ENCODE measurements at places on chromosomes 6 and 20.

GRCh38 chr20:3070725-3071124 lies 695 bp upstream of the OXT start:
- no peak for DNase-seq

GRCh38 chr6:157981395-157982101 lies at the start of gene SYNJ2:
Gene SYNJ2 (plus strand): TSS chr6:157981863. CDS start chr6:157981962, 99 bp downstream.
- no peak for DNase-seq

DNA sequence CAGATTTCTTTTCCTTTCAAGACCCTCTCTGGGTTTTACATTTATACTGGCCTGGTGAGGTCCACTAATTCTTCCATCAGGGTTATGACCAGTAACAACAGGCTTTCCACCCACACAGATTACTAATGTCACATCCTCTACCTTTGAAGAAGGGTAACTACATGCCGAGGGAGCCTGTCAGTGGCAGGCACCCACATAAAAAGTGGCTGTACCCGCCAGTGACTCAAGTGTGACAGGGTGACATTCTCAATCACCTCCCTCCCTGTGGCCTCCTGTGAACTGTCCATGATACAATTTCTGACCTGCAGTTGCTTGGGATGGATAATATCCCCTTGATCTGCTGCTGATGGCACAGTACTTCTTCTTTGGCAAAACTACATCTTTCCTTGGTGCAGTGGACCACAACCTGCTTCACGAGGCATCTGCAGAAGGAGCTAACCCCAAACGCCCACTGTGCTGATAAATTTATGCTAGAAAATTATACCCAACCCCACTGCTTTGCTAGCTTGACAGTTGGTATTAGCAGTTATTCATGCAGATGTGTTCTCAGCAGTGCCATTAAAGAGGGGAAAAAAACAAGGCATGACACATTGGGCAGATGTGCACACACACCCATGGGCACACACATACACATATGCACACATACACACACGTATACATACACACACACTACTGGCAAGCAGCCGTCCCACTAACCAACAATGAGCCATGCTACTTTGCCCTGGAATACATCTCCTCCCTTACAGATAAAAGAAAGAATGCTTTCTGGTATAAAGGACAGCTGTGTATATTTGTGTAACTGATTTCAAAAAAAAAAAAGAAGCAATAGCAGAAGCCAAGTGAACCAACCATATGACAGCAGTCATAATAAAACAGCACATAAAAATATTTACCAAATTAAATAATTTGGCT lies 20.8 kb downstream of the GFOD1 start:
- DNase-seq, result no peak

DNA sequence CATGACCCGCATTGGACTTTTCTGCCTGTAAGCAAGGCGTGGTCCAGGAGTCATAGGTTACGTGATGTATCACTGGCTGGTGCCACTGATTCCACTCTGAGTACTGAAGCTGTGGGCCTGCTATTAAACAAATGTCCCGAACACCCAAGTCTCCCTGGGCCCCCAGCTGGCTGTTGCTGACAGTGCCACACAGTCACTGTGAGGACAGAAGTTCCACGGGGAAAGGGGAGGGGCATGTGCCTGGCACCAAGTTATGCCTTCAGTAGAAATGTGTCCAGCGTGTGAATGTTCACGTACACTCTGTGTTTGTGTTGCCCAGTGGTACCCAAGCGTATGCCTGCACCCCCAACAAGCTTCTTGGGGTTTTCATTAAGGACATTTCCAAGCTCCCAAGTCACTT lies 171.4 kb upstream of the QKI start:
- DNase-seq, result no peak

DNA sequence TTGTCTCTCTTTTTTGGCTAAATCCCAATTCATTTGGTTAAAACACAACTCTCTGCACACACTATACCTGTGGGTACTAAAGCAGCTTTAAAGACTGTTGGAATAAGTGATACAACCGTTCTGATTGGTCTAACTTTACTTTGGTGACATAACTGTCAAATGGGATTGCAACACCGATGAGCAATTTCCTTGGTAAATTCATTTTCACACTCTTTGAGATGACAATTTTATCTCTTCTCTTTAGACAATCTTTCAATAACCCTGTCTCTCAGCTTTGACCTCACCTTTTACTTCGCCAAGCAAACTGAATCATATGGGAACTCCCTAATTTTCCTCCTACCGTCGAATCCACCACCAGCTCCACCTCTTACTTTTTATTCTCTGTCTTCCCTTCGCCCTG lies 60.8 kb downstream of the ECT2L start:
- no peak for DNase-seq

GRCh38 chr20:14855171-14855570 lies 517.8 kb upstream of the FLRT3 start:
- no peak for DNase-seq

- peak; percentile 83 for DNase-seq
These were observed 6.6 kb upstream of the ZNF184 start for GRCh38 chr6:27479319-27480182.

DNA sequence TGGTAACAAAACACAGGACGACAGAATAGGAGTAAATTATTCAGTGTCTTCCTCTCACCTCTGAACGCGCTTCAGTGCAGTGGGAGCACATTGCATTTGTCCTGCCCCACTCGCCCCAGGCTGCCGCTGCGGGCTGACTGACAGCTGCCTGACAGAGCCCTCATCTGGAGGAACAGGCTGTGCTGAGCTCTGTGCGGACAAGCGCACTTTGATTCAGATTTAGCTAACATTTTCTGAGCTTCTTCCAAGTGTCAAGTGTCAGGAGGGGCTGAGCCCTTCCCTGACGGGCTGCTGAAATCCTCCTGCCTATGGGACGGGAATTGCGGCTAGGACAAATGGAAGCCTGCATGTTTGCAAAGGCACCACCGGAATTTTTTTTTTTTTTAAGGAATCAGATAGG lies 383.0 kb upstream of the CDH4 start:
- no peak for DNase-seq

DNA sequence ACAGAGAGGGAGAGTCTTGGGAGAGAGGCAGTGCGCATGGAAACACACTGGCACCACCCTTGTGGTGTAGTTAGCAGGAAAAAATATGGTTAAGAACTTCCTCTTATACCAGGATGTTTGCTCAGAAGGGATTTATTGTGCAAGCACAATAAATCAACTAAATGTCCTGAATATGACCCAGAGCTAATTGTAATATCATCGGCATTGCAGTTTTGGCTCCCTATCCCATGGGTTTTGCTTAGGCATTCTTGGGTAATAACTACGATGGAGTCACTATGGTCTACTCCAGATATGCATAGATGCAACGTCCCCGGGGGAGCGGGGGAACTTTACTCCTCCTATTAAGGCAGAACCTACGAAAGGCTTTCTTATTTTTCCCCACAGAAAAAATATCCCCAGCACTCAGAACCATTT lies 751.6 kb downstream of the EYS start:
- no peak for DNase-seq

- DNase-seq, result peak; percentile 82
These were observed 116.5 kb upstream of the COL21A1 start for GRCh38 chr6:56363796-56364430.

DNA sequence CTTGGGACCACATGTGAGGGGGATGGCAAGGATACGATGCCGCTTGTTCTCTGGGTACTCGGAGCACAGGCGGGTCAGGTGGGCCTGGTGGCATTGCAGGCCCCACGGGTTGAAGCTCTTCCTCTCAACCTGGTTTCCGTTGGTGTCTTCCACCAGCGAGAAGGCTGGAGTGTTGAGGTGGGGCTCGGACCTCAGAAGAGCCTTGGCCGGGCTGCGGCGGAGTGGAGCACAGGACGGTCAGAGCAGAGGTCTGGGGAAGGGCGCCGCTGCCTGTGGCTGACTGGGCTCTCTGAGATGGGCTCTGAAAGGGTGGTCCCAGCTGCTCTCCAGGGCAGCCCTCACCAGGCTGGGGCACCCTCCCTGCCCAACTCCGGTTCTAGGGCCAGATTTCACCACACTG lies 15.2 kb upstream of the UQCC2 start:
- DNase-seq, result no peak

DNA sequence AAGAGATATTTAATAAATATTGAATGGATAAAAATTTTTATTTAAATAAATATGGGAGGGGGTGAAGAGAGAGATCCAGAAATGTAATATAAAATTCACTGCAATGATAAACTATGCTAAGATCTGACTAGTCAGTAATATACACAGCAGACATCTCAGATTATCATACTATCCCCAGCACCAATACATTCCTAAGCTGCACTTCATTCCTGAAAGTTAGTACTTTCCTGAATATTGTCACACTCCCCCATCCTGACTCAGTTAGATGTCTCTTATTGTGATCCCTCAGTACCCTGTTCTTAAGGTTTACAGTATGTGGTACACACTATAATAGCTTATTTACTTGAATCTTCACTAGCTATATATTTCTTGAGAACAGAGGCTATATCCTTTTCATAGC lies 88.3 kb upstream of the KCNQ5 start:
- DNase-seq, result no peak

DNA sequence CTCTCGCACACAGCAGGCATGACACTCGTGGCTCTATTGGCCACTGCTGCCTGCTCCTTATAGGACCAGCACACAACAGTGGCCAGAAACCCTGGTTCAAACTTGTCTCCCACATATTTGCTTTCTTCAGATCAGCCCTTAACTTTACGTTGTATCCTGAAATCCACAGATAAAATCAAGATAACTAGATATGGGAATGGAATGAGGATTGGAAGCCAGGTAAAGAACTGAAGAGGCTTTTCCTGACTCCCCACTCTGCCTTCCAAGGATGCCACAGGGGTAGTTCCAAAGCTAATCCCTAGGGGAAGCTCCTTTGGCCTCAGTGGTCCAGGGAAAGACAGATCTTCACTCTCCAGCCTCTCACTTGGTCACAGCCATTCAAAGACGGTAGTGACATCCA lies 86.5 kb downstream of the INSM1 start:
- no peak for DNase-seq

- DNase-seq, result no peak
These were observed 83.1 kb downstream of the TRMT11 start for GRCh38 chr6:126069449-126069848.

GRCh38 chr6:116497113-116497676 lies 14.2 kb upstream of the CALHM5 start:
- DNase-seq, result no peak

- DNase-seq, result no peak
These were observed 185.2 kb downstream of the MYLK4 start for GRCh38 chr6:2565499-2565898.

- DNase-seq, result no peak
These were observed 1.9 kb downstream of the FAM135A start for GRCh38 chr6:70415247-70415646.

GRCh38 chr20:63821811-63822210 lies 9.3 kb downstream of the ZBTB46 start:
- DNase-seq, result no peak

- DNase-seq, result no peak
These were observed 98.8 kb upstream of the DST start for GRCh38 chr6:56741472-56741871.

DNA sequence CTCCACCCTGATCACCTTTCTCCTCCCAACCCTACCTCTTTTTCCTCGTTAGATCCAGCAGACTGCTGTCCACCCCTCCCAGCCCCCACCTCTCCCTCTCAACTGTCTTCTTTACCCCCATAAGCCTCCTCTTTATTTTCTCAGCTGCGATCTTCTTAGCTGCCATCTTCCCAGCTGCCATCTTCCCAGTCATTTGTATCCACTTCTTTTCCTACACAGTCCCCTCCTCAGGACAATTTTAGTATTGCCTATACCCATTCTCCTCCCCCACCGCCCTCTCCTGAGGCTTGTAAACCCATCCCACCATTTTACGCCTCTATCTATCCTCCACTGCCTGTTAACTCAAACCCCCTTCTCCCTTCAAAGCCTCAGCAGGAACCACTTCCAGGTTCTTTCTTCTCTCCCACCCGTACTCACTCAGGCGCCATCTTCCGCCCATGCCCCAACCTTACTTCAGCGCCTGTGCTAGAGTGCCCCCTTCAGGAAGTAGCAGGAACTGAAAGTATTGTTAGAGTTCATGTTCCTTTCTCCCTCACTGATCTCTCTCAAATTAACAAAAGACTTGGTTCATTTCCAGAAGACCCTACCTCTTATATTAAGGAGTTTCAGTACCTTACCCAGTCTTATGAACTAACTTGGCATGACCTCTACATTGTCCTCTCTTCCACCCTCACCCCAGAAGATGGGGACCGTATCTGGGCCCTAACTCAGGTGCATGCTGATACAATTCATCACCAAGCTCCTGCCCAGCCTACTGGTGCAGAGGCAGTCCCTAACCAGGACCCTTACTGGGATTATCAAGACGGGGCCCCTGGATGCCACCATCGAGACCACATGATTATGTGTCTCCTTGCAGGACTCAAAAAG lies 236.0 kb downstream of the ADGRG6 start:
- no peak for DNase-seq

GRCh38 chr6:38064431-38064830 lies 244.9 kb downstream of the ZFAND3 start:
- no peak for DNase-seq

DNA sequence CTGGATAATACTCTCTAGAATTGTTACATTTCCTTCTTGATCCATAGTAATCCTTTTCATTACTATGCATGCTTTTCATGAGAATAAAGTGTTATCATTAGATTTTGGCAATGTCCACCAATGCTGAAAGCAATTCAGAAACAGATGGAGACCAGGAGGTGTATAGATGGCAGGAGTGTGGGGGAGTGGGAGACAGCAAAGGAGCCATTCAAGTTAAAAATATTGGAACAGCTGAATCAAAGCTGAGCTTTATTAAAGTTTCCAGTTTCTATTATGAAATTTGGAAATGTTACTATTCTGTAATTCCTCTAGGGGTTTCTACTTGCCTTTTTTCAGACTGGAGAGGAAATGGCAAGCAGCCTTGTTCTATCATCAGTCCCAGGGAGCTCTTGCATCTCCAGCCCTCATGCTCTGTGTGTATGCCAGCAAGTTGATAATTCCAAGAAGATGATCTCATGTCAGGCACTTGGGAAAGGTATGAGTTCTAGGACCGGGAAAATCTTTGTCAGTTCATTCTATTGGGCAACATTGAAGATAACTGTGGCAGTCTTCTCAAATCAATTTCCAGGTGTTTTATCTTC lies 228.0 kb downstream of the CD109 start:
- no peak for DNase-seq
